ENCODE measurements at places on chromosomes 11 and 22. TPM values are rescaled to one million over a fixed set of nuclear protein-coding genes. Genes with fewer than 3 reads are reported as not detected.

- no peak for DNase-seq
These were observed 71.2 kb downstream of the MYO7A start for GRCh38 chr11:77199137-77199745.

Gene MYO7A
- 0.84 TPM for total RNA-seq

Gene TPBGL
- total RNA-seq = 0.12 TPM

GRCh38 chr11:105948918-105949590 lies 73.0 kb downstream of the MSANTD4 start:
- DNase-seq = no peak

DNA sequence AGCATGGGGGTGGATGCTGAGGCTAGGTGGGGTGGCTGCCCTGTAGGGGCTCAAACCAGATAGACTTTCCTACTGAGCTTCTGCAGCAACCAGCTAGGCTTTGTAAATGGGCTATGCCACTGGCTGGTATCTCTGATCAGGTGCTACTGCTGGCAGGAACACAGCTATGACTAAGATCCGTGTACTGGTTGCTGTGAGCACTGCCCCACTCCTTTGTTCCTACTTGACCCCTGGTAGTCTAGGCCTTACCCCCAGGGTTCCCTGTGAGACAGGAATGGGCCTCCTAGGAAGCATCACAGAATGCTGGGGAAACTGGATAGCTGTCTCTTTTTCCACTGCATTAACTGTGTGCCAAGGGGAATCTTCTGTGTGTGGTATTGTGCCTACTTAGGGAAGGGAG lies 58.4 kb upstream of the GAB2 start:
- no peak for DNase-seq

Gene OR8G5
- total RNA-seq = not detected

- DNase-seq = no peak
These were observed 92.7 kb downstream of the MSANTD4 start for GRCh38 chr11:105929084-105929955.

DNA sequence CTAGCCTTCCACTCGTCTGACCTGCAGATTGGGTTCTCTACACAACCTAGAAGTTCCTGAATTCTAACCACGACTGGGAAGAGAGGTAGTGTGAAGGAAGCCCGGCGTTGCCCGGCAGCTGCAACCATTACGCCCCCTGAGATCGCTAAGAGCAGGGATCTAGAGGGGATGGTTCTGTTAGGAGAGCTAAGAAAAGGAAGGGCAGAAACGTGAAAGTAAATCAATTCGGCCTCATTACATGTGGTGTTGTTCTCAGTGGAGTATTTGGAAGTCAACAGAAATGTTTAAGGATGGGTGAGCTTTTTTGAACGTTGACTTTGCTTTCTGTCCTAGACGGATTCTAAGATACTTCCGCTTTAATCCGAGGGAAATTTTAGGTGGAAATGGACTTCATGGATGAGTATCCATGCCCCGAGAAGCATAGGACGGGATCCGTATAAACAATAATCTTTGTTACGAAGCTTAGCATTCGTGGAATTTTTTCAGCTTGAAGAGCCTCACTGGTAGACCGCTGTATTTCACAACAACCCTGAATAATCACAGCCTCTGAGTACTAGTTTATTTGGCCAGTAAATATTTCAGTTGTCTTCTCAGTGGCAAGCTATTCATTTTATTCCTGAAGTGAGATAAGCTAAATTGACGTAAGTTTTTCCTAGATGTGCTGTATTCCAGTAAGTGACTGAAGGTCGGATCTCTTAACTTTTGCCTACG lies 629 bp downstream of the ATP5MG start:
- DNase-seq = no peak

Gene LAYN
- 15.8 TPM for total RNA-seq

Gene DEFB131B
- total RNA-seq = not detected

Data from CD4-positive, CD25-positive, alpha-beta regulatory T cell (primary cell).